Stimulated activated CD8-positive, alpha-beta memory T cell treated with anti-CD3 and anti-CD28 coated beads, Interleukin-7, amount 100 ng/mL, for 24 hours (primary cell): ENCODE measurements at places on chromosomes 2 and 18.

GRCh38 chr2:25316101-25316500 lies 25.6 kb downstream of the DNMT3A start:
- no peak for DNase-seq

DNA sequence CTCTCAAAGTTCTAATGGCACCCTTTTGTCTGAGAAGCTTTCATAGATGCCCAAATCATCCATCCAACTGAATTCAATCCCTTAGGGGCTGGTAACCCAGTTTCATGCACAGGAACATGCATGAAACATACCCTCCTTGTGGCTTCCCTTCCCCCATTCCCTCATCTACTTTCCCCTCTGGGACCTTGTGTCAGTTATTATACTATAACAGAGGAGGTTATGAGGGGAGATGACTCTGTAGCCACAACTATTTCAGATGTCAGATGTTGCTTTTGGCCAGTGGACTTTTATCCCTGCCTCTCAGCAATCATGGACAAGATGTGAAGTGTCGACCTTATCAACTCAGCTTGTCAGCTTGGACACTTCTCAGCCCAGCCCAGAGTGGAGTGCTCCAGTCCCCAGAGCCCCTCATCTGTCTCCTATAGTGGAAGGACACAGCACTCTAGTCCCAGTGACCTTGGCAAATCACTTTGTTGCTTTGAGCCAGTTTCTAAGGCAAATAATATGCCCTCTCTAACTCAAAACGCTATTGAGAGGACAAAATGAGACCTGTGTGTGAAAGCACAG lies 8.4 kb downstream of the DHRS9 start:
- DNase-seq = no peak

DNA sequence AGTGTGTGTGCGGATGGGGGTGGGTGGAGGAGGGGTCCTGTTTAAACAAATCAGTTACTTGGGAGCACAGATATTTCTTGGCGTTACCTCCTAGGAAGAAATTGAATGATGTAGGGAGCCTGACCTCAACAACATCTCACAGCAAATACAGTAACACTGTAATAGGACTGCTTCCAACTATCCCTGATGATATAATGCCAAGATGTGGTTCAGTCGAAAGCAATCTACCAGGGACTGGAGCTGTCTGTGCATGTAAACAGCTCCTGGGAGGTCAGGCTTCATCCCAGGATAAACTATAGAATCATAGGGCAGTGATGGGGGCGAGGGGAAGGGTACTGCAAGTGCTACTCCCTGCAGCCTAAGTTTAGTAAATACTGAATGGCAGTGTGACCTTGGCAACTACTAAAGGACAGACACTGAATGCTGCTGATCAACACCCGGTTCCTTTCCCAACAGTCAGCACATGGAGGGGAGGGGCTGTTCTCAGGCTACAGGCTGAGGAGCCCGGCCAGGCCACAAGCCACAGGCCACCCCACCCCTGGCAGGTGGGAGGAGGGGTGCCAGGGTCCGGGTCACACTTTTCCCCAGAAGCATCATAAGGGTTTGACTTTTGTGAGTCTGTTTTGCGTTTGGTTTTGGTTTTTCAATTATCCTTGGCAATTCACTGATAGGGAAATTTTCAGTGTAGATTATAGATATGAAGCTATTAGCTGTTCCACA lies 85.3 kb upstream of the ZNF397 start:
- DNase-seq = no peak

GRCh38 chr2:158598862-158599517 lies 142.2 kb downstream of the PKP4 start:
- DNase-seq = no peak

GRCh38 chr2:37000318-37000717 lies 34.0 kb upstream of the STRN start:
- DNase-seq = no peak

GRCh38 chr18:79825913-79826312 lies 28.2 kb downstream of the KCNG2 start:
- DNase-seq = no peak

GRCh38 chr2:29009711-29010677 lies 28.9 kb downstream of the TOGARAM2 start:
- DNase-seq = no peak

GRCh38 chr2:9653485-9654271 lies 22.9 kb upstream of the YWHAQ start:
- no peak for DNase-seq

DNA sequence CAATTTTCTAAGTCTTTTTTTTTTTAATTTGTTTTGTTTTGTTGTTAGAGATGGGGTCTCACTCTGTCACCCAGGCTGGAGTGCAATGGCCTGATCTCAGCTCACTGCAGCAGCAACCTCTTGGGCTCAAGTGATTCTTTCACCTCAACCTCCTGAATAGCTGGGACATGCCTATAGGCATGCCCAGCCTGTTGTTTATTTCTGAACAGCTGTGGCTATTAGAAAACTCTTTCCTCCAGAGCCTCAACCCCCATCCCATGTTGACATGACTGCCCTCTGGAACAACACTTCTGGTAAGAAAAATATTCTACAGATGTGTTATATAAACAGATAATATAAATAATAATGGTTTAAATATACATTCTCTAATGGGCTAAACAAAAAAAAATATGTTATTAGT lies 44.4 kb upstream of the TWSG1 start:
- DNase-seq = no peak

- DNase-seq = no peak
Observed at GRCh38 chr2:18833941-18834340, 244.6 kb upstream of the NT5C1B start.

DNA sequence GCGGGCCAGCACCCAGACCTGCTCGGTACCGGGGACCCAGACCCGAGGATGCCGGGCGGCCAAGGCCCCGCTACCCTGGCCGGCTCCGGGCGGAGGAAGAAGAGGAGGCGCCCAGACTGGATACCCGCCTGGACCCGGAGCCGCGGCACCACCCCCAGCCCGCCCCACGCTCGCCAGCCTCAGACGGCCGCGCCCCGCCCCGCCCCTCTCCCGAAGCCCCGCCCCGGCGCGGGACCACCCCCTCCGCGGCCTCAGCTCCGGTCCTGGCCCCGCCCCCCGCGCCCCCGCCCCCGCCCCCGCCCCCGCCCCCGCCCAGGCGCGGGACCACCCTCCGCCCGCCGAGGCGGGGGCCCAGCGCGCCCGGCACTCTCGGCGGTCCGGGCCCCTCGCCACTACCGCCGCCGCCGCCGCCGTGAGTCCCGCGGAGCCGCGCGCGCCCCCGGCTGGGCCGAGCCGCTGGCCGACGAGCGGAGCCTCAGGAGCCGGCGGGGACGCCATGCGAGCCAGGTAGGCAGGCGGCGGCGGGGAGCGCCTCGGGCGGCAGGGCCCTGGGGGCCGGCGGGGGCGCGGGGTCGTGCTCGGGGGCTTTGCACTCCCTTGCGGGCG lies at the start of gene SH3BP4:
Gene SH3BP4 (plus strand): TSS at position 354 of the 606 bp plus-strand sequence. CDS start 82,986 bp downstream, outside the sequence.
- DNase-seq = no peak

DNA sequence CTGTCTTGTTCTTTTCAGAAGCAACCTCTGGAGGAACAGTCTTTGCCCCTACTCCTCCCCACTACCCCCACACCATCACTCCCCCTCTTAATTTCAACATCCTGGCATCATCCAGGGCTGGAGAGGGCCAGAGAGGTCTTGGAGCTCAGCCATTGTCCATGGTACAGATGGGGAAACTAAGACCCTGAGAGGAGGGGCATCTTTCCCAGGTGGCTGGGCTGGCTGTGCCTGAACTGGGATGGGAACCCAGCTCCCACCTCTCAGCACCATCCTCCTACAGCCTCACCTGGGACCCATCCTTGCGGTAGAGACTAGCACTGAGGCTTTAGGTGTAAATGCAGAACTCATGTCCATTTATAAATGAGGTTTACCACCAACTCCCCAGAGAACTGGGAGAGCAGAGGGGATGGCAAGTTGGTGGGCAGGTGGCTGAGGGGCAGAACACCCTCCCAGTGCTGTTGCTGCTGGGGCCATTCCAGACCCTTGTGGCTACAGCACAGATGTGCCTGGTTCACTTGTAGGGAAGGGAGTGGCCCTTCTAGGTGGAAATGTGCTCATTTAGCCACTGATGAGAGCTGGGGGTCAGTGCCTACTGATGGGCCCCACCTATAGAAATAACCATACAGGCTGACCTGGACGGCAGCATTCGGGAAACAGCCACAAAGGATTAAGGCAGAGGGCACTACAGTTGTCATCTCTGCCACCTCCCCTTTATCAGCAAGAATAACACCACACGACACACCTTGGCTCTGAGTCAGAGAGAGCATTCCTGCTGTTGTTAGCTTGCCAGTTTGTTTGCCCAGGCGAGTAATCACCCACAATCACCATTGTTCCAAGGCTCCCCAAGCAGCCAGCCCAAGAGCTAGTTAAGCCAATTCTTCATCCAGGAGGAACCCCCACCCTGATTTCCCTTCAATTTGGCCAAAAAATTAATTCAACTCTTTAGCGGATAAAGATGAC lies 2.1 kb downstream of the MLPH start:
- DNase-seq = no peak

GRCh38 chr2:159091381-159091780 lies 122.9 kb downstream of the TANC1 start:
- DNase-seq = no peak

DNA sequence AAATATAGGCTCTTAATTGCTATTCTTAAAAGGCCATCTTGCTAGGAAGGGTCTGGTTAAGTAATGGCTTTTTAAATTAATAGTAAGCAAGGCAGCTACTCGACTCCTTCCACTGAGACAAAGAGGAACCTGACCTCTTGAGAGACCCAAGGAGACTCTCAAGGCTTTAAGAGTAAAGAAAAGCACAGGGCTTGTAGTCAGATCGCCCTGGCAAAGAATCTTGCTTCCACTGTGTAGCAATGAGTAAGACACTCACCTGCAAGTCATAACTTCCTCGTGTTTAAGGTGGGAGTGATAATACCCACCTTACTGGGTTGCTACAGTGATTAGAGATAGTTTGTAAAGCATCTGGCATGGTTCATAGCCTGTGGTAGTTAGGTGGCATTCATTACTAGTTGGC lies 274.5 kb downstream of the TSN start:
- no peak for DNase-seq

DNA sequence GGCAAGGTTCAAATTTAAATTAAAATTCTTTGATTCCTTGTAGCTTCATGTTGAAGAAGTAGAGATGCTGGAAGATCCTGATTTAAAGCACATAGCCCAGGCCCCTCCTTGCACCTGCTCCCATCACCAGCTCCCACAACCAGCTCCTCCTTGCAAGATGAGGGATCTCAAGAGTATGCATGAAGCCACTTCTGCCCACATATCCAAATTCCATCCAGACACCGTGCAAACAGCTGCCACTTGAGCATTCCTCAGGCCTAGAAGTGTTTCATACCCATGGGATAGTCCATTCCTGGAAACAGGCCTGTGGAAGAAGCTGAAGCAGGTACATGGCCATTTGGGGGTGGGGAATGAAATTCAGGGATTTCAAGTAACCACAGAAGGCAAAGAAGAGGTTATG lies 32.4 kb upstream of the ITPRID2 start:
- DNase-seq = no peak

- no peak for DNase-seq
Observed at GRCh38 chr18:73150199-73150598, 282.4 kb upstream of the NETO1 start.

GRCh38 chr2:113157118-113157896 lies 16.5 kb upstream of the PSD4 start:
- no peak for DNase-seq

DNA sequence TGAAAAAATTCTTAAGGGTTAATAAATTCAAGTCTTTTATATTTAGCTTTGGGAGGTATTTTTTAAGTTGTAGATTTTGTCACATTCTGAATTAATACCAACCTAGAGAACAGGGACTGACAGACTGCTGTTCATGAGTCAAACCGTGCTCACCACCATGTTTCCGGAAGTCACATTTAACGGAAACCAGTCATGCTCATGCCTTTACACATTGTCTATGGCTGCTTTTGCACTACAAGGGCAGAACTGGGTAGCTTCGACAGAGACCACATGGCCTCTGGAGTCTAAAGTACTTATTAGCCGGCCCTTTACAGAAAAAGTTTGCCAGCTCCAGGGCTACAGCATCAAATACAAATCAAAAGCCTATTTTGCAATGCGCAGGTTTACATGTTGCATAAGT lies 33.3 kb downstream of the LONRF2 start:
- no peak for DNase-seq

GRCh38 chr2:25276569-25277465 lies 64.9 kb downstream of the DNMT3A start:
- peak; percentile 53 for DNase-seq

- no peak for DNase-seq
Observed at GRCh38 chr18:40984856-40985255, 970.2 kb upstream of the PIK3C3 start.

- DNase-seq = no peak
Observed at GRCh38 chr2:55843096-55843993, 80.2 kb downstream of the EFEMP1 start.

DNA sequence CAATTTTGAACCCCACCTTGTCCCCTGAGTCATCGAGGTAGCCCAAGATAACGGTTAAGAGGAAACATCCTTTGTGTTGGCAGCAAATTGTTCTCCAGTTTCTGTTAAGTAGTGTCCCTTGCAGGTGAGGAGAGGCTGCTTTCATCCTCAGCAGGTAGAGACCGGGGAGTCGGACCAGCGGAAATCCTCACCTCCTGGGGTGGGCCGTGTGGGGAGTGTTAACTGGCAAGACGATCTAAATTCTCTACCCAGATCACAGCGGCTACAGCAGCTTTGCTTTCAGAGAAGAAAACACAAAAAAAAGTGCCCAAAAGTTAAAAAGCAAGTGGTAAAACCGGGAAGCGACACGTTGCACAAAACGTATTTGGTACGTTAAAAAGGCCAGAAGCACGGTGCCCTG lies 63.2 kb downstream of the ADI1 start:
- no peak for DNase-seq

- no peak for DNase-seq
Observed at GRCh38 chr2:232486558-232487384, 863 bp downstream of the ECEL1 start.

DNA sequence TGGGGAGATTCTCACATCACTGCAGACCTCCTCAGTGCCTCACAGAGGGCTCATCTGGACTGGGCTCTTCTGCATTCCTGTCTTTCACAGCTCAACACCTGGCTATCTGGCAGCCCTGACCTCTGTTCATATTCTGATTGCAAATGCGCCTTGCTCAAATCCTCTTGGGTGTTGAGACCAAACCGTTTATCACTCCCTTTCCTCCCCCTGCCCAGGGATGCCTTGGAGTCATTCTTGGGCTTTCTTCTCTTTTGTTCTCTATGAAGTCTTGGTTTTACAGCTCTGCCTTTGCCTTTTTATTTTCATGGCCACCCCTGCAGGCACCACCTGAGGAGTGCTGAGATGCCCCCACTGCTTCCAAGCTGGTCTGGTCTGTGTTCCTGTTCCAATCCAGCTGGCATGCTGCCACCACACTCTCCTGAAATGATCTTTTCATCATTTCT lies 26.3 kb downstream of the TUBB6 start:
- no peak for DNase-seq

DNA sequence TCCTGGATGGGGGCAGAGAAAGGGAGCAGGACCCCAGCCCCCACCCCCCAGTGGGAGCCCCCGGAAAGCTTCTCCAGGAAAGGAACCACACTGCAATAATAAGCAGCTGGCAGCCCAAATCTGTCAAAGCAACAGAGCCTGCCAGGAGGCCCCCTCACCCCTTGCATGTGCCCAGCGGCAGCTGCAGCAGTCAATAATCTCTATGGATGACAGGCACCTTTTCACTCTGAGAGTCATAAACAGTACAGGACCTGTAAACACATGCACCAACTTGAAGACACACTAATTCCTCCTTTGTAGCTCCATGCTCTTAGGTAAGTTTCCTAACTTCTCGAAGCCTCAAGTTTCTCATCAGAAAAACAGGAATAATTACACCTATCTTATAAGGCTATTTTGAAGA lies 26.2 kb upstream of the KDM3A start:
- no peak for DNase-seq
